ENCODE measurements at places on chromosomes 5 and 9.

DNA sequence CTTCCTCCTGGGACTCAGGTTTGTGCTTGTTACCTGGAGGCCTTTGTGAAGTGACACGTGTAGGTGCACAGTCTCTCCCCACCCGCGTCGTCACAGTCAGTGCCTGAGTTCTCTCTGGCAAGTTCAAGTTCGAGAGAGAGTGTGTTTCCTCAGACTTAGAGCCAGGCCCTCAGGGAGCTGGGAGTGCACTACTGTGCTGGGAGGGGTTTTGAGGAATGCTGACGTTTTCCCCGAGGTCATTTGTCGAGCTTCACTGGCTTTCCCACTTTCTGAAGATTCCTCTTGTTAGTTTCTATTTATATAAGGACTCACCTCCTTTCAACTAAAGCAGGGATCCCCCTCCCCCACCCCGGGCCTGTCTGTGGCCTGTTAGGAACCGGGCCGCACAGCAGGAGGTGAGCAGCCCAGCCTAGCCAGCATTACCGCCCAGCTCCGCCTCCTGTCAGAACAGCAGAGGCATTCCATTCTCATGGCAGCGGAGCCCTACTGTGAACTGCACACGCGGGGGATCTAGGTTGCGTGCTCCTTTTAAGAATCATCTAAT is 209.2 kb downstream of the DIRAS2 start:
- peaks cover 7% of the 10 kb centered on the region for H3K4me1 ChIP-seq
- H3K36me3 ChIP-seq, result no peaks in the 10 kb centered on the region
- H3K27ac ChIP-seq, result no peak overlapping the region
- peaks cover 2% of the 10 kb centered on the region for H3K27me3 ChIP-seq
- peak overlapping the region; percentile 69 for H3K4me3 ChIP-seq
- peak; percentile 32 for DNase-seq

- peaks cover 15% of the 10 kb centered on the region for H3K36me3 ChIP-seq
- H3K4me1 ChIP-seq, result peaks cover 17% of the 10 kb centered on the region
- no peak for DNase-seq
- no peak overlapping the region for H3K4me3 ChIP-seq
- H3K27me3 ChIP-seq, result peaks cover 12% of the 10 kb centered on the region
These were observed 2.0 kb downstream of the AK1 start for GRCh38 chr9:127875306-127875966.

- H3K4me1 ChIP-seq, result peaks cover 38% of the 10 kb centered on the region
- H3K36me3 ChIP-seq, result no peaks in the 10 kb centered on the region
- DNase-seq, result no peak
- H3K27ac ChIP-seq, result peak overlapping the region; percentile 2
These were observed 186.8 kb upstream of the SLC27A6 start for GRCh38 chr5:128778474-128778873.

DNA sequence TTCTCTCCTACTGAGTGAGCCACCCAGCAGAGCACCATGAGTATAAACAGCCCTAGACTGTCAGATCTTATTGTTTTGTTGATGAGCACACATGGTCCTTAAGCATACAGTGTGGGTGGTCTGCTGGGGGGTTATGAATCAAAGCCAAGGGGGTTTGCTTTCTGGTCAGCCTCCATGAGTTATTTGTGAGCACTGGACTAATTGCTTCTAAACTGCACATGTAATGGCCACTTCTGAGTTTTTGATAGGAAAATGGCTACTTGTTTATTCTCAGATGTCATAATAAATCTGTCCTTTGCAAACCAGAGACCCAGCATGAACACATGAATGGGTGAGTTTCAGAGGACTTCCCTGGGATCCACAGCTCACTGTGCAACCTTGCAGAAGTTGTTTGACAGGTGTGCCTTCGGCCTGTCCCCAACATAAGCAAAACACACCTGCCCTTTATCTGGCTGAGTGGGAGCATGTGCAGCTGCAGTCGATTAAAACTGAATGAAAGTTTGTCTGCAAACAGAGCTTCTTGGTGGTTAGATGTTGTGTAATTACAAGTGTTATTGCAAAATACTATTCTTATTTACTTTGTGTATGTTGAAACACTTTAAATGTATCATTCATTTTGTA is 35.9 kb downstream of the MAMDC2 start:
- H3K27me3 ChIP-seq, result no peaks in the 10 kb centered on the region
- no peaks in the 10 kb centered on the region for H3K36me3 ChIP-seq
- no peak overlapping the region for H3K4me3 ChIP-seq
- peaks cover 5% of the 10 kb centered on the region for H3K4me1 ChIP-seq
- no peak for DNase-seq

DNA sequence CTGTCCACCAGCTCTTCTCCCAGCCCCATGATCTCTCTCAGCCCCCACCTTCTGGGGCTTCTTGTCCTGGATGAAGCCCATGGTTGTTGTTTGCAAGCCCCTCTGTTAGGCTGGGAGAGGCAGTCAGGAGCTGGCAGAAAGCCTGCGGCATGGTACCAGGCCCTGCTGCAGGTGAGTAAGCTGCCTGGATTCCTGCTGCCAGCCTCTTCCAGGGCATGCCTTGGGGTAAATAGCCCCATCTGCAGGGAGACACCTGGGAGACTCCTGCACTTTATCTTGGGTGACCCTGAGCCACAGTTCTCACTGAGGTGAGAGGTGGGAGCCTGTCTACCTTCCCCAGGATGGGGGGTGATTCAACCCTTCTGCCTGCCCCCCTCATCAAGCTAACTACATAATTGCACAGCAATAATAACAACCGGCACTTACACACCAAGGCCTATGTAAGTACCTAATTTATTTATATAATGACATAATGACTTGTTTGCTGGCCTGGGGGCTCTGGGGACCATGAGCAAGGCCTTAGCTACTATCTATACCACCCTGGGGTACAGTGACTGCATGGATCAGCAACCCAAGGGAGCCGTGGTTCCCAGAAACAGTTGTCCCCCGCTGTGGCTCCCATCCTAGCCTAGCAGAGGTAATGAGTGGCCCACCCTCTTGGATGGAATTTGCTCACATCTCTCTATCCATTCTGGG is 116.0 kb downstream of the PSD2 start:
- no peaks in the 10 kb centered on the region for H3K36me3 ChIP-seq
- H3K27ac ChIP-seq, result no peak overlapping the region
- no peak for DNase-seq

- no peaks in the 10 kb centered on the region for H3K4me1 ChIP-seq
- no peak for DNase-seq
- H3K27me3 ChIP-seq, result no peaks in the 10 kb centered on the region
- no peak overlapping the region for H3K27ac ChIP-seq
- no peak overlapping the region for H3K4me3 ChIP-seq
These were observed 67.2 kb upstream of the CD180 start for GRCh38 chr5:67263656-67264408.

- H3K4me3 ChIP-seq, result no peak overlapping the region
- H3K27me3 ChIP-seq, result no peaks in the 10 kb centered on the region
- DNase-seq, result no peak
These were observed 222.0 kb upstream of the KLF4 start for GRCh38 chr9:107711542-107711941.

DNA sequence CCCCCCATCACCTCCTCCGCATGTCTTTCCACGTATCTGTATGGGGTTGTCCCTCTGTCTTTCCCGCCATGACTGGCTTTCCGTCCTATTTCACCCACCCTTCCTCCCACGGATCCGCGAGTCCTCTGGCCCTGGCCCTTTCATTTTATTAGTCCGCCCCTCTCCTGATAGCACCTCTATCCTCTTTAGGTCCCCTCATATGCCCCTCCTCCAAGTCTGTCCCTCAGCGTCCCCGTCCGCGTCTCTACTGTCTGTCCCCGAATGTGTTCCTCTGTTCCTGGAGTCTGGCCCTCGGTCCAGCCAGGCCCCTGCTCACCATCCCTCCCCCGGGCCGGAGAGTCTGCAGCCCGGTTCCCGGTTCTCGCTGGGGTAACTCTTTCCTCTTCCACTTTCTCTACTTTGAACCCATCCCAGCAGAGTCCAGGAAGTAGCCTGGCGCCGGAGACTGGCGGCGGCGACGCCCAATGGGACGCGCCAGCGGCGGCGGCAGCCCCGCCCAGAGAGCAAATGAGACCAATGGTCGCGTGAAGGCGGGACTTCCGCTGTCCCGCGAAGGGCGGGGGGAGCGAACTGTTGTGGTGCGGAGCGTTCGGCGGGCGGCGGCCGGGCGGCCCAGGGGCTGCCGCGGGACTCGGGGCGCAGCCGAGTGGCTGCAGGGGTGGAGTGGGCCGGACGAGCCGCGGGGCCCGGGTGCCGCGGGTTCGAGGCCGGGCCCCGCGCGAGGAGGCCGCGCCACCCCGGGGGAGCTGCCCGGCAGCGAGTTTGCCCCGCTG is at the start of gene SAP30L:
Gene SAP30L, plus strand, starts transcription at position 576 of the 773 bp plus-strand sequence. CDS start 608 bp downstream, outside the sequence.
- peak; percentile 97 for DNase-seq
- no peak within 1 kb of the TSS for H3K27ac ChIP-seq
- H3K27me3 ChIP-seq, result peaks cover 2% of the 10 kb centered on the region
- peaks cover 22% of the 10 kb centered on the region for H3K4me1 ChIP-seq
- H3K4me3 ChIP-seq, result peak within 1 kb of the TSS; percentile 100

DNA sequence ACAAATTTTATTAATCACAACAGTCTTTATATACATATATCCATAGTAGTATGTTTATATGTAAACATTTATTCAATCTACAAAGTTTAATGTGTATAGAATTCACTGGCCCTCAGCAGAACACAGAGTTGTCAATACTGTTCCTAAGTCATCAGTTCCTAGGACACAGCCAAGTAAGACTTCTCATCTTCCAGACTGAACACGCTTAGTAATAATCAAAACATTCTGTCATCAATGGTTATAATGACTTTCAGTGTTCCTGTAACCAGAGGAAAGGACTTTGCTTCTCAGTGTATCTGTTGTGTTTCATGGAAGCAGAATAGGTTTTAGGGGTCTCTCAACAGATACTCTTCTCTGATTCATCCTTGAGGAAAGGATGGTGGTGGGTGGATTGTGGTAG is 82.2 kb downstream of the SMIM23 start:
- no peak for DNase-seq
- H3K4me1 ChIP-seq, result no peaks in the 10 kb centered on the region
- no peak overlapping the region for H3K27ac ChIP-seq
- no peaks in the 10 kb centered on the region for H3K27me3 ChIP-seq
- H3K4me3 ChIP-seq, result no peak overlapping the region
- peaks cover 3% of the 10 kb centered on the region for H3K36me3 ChIP-seq

GRCh38 chr9:93132287-93132927 is 1.6 kb downstream of the NINJ1 start:
- DNase-seq, result no peak
- no peak overlapping the region for H3K4me3 ChIP-seq
- peaks cover 15% of the 10 kb centered on the region for H3K27me3 ChIP-seq
- no peak overlapping the region for H3K27ac ChIP-seq
- no peaks in the 10 kb centered on the region for H3K36me3 ChIP-seq

DNA sequence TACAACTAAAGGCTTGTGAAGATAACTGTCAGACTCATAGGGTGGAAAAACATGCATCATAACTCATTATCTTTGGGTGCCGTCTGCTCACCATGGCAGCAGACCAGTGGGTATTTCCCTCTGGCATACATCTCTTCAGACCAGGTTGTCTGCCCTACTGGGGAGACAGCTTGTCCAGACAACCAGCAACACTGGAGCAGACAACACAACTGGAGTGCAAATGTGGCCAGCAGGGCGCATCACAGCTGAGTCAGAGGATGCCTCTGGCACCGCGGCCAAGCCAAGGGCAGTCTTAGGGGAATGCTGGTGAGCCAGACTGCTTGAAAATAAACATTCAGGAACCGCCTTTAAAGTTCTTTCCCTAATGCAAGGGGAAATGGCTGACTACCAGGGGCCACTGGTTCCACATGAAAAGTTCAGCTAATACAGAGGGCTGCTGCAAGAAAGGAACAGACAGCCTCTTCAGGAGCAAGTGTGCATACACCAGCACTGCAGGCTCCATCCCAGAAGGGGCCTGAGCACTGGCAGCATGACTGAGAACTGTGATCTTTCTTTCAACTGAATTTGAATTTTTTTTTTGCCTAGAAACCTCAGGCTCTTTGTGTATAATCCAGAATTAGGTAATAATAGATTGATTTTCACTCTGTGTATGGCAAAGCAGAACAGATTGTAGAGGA is 77.3 kb downstream of the MAMDC2 start:
- no peaks in the 10 kb centered on the region for H3K4me1 ChIP-seq
- H3K27me3 ChIP-seq, result no peaks in the 10 kb centered on the region
- H3K36me3 ChIP-seq, result no peaks in the 10 kb centered on the region
- no peak overlapping the region for H3K4me3 ChIP-seq
- no peak overlapping the region for H3K27ac ChIP-seq
- no peak for DNase-seq

DNA sequence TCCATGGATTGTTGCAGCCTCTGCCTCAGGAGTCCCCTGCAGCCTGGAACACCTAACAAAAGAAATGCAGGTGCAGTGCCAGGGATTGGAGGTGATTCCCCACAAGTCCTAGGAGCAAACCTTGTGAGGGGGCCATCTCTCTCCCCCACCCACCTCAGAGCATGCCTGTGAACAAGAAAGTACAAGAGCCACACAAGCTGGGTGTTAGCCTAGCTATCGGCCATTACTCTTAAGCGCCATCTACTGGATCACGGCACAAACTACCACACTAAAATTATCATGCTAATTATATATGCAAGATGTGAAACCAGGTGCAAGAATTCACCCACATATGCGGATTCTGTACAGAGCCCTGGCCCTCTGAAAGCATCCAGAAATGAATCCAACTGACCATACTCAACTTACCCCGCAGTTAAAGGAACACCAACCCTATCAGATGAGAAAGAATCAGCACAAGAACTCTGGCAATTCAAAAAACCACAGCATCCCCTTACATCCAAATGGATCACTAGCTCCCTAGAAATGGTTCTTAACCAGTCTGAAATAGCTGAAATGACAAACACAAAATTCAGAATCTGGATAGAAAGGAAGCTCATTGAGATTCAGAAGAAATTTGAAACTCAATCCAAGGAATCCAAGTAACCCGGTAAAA is 16.5 kb upstream of the PRSS3 start:
- DNase-seq, result peak; percentile 54
- peaks cover 2% of the 10 kb centered on the region for H3K27me3 ChIP-seq
- H3K4me3 ChIP-seq, result no peak overlapping the region
- peaks cover 2% of the 10 kb centered on the region for H3K4me1 ChIP-seq
- H3K36me3 ChIP-seq, result no peaks in the 10 kb centered on the region

GRCh38 chr9:135500071-135500524 is 384 bp upstream of the MRPS2 start:
- H3K36me3 ChIP-seq, result peaks cover 11% of the 10 kb centered on the region
- H3K4me1 ChIP-seq, result peaks cover 5% of the 10 kb centered on the region
- peak overlapping the region; percentile 90 for H3K4me3 ChIP-seq

- H3K27me3 ChIP-seq, result peaks cover 12% of the 10 kb centered on the region
- no peak overlapping the region for H3K4me3 ChIP-seq
- no peak for DNase-seq
- H3K4me1 ChIP-seq, result peaks cover 16% of the 10 kb centered on the region
These were observed 2.9 kb downstream of the AK1 start for GRCh38 chr9:127874301-127875221.

GRCh38 chr9:11039006-11039405 is 426.2 kb upstream of the PTPRD start:
- no peak overlapping the region for H3K4me3 ChIP-seq
- H3K27me3 ChIP-seq, result no peaks in the 10 kb centered on the region
- H3K27ac ChIP-seq, result no peak overlapping the region
- no peaks in the 10 kb centered on the region for H3K4me1 ChIP-seq
- H3K36me3 ChIP-seq, result no peaks in the 10 kb centered on the region
